ENCODE measurements at places on chromosomes 6 and 20.

GRCh38 chr6:69593706-69594105 is 203.1 kb downstream of the LMBRD1 start:
- no peak for DNase-seq

- no peak for DNase-seq
Measured at GRCh38 chr6:91476000-91476399, 889.1 kb upstream of the MAP3K7 start.

- no peak for DNase-seq
Measured at GRCh38 chr6:133918208-133918930, 29.5 kb downstream of the TCF21 start.

- no peak for DNase-seq
Measured at GRCh38 chr20:24378661-24379483, 90.6 kb upstream of the SYNDIG1 start.

GRCh38 chr6:169131390-169131789 is 122.3 kb downstream of the THBS2 start:
- DNase-seq, result no peak

DNA sequence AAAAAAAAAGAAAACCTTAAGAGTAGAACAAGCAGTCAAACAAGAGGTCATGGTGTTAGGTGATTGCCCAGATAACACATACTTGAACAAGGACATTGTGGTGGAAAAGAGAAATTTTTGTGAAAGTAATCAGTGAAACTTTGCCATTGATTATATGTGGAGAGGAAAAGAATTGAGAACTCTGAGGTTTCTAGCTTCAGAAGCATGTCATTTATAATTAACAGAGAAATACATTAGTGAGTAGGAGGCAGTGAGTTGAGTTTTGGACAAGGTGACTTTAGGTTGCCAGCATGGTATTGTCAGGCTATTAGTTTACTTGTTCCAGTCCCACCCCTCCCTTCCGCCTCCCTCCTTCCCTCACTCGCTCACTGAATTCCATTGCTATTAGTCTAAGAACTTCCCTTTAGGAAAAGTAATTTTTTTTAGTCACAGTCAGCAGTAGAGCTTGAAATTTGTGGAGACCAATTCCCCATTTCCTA is 17.2 kb downstream of the TAB2 start:
- no peak for DNase-seq

- peak; percentile 56 for DNase-seq
Measured at GRCh38 chr6:41451515-41452163, 94.5 kb upstream of the FOXP4 start.

DNA sequence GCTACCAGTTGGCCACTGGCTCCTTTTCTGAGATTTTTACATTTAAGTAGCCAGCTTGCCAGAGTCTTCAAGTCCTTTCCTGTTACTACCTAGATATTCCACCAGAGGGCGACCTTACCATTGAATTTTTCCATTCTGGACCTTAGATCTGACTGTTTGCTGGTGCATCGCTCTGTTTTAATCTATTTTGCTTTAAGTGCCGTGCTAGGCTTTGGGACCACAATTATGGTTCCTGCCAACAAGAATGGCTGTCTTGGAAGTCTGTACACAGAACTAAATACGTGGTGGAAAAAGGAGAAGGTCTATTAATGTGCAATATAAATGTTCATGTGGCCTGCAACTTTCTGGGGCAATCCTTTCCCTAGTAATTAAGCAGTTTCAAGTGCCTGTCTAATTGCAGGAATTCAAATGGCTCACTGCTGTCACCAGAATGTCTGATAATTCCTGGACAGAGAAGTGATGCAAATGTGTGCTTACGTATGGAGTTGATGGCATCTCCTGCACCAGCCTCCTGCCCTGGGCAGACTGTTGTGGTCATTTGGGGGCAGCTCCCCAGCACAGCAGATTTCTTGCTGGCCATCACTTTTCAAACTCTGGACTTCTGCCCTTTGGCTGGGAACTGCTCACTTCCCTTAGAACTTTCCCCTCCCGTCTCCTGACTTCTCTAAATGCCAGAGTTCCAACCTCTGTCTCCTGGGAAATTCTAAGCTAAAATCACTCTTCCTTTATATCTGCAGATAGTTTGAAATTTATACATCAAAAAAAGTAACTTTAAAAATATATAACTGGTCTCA is 5.6 kb upstream of the HLA-DOA start:
- DNase-seq, result no peak

DNA sequence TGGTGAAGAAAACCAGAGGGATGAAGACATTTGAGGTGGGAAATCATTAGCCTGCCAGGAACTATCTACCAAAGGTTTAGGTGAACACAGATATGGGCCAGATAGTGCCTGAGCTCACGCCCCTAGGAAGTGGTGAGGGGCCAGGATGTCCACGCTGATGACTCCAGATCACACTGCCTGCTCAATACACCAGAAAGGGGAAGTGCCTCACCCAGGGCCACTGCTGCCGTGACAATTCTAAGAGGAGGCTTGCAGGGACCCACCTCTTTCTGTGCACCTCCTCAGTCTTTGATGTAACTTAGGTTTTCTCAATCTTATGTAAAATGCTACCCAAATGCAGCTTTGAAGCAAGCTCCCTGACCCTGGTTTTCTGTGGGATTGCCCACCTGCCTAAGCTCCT is 5.4 kb upstream of the RAB44 start:
- DNase-seq, result no peak

GRCh38 chr6:108576709-108577108 is 16.0 kb downstream of the FOXO3 start:
- no peak for DNase-seq
